ENCODE measurements at places on chromosomes 2 and 18.

- DNase-seq: no peak
These were observed 93.8 kb upstream of the COPS8 start for GRCh38 chr2:236991874-236992273.

GRCh38 chr2:48146552-48146951, 240.3 kb upstream of the FBXO11 start:
- DNase-seq: peak; percentile 18

DNA sequence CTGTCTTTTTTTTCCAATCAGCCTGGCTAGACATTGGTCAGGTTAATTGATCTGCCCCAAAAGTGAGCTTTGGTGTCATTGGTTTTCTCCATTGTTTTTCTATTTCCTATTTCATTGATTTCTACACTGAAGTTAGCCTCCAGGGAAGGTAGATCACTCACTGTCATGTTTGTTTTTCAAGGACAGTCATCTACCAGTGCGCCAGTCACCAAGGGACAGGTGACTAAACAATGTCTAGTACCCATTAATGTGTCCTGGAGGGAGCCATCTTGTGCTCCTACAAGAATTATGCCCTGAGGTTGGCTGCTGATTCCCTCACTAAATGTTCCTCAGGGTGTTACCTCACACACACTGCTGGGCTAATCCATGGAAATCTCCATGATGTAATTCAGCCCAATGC, 17.6 kb upstream of the USP40 start:
- DNase-seq: no peak

- no peak for DNase-seq
These were observed 427.7 kb downstream of the METTL4 start for GRCh38 chr18:2143636-2144035.

- DNase-seq: peak; percentile 63
These were observed 181.5 kb downstream of the KLHL29 start for GRCh38 chr2:23566241-23567142.
